ENCODE measurements at places on chromosomes 3 and 15.

DNA sequence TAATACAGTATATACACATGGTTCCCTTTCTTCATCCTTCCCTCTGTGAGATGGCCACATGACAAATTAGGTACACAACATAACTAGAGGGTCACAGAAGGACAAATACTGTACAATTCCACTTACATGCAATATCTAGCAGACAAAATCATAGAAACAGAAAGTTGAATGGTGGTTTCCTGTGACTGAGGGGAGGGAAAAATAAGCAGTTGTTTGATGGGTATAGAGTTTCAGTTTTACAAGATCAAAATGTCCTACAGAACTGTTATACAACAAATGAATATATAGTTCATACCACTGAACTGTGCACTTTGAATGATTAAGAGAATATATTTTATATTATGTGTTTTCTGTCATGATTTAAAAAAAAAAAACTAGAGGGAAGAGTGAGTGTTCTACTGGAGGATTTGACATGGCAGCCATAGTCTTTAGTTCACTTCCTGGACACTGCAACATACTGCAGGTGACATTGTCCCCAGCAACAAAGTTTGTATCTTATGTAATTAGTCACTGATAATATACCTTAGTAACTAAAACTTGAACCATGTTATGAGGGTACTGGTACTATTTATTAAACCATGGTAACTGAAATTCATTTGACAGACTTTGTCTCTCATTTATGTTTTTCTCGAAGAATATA, 37.2 kb downstream of the CCDC54 start:
- DNase-seq = no peak

- DNase-seq = no peak
Measured at GRCh38 chr3:16061491-16061890, 113.0 kb upstream of the GALNT15 start.

- DNase-seq = no peak
Measured at GRCh38 chr3:45347315-45348000, 40.9 kb upstream of the LARS2 start.

GRCh38 chr3:12871404-12871983, 30.1 kb upstream of the RPL32 start:
- no peak for DNase-seq

GRCh38 chr15:83665480-83665879, 11.6 kb downstream of the ADAMTSL3 start:
- no peak for DNase-seq

DNA sequence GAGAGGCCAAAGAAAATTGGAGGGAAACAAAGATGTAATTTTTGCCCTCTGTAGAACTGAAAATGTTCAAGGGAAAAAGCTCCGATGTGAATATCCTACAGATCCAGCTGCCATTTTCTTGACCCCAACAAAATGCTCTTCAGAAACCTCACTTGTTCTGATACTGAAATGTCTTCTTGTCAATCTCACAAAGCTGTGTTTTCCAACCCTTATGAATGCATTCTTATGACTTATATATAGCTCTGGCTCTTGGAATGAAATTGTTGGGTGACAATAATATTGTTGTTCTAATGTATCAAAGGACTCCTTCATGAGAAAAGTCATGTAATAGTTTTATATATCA, 157.1 kb upstream of the TGFBR2 start:
- no peak for DNase-seq

All from T-helper 9 cell (primary cell).